Fibroblast of villous mesenchyme (primary cell): ENCODE measurements at places on chromosomes 5 and 9.

DNA sequence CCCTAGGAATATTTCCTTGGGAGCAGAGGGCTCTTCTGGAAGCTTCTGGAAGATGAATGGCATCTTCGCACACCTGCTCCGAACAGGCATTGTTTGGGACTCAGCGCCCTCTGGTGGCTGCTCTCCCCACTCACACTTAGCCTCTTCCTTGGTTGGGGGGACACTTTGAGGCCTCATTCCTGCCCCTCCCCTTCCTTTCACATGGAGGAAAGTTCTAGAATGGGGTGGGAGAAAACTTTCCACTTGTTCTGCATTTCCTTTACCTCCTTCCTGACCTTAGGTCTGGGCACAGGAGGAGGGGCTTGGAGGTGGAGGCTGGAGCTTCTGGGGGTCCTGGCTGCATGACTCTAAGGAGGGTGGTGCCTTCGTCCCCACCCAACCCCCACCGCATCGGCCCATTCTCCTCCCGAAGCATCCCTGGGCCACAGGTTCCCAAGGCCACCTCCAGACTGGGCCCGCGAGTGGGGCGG lies 19.3 kb upstream of the SMIM32 start:
- peak; percentile 47 for DNase-seq

DNA sequence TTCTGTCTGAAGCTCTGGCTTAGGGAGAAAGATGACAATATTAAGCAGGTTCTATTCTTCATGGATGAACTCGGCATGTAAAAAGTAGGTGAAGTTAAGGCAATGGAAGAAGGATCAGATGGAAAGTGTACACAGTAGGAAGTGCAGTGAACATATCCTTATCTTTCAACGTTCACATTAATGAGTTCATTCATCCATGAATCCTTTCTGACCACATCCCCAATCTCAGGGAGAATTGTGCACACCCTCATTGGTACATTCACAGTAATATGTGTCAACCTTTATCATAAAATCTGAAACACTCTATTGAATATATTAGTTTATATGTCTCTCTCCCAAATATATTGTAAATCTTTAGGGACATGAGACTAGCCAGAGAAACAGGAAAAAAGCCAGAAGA lies 5.5 kb downstream of the GIN1 start:
- no peak for DNase-seq

DNA sequence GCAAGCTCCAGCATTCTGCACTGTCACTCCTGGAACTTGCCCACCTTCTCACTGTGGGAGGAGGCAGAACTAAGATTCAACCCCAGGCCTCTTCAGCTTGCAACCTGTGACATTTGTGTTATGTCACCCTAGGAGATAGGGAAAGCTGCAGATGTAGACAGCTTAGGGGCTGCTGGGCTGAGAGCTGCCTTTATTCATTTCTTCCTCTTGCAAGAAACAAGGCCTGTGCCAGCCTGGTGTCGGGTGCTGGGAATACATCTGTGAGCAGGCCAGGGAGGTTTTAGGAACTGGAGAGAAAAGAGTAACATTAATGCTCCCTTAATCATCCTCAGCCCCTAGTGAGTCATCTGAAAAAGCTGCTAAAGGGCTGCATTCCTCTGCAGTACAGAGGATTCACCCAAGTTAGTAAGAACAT lies 101.8 kb downstream of the FGF18 start:
- DNase-seq = peak; percentile 80

GRCh38 chr5:34586117-34586885 lies 69.8 kb upstream of the RAI14 start:
- peak; percentile 93 for DNase-seq

DNA sequence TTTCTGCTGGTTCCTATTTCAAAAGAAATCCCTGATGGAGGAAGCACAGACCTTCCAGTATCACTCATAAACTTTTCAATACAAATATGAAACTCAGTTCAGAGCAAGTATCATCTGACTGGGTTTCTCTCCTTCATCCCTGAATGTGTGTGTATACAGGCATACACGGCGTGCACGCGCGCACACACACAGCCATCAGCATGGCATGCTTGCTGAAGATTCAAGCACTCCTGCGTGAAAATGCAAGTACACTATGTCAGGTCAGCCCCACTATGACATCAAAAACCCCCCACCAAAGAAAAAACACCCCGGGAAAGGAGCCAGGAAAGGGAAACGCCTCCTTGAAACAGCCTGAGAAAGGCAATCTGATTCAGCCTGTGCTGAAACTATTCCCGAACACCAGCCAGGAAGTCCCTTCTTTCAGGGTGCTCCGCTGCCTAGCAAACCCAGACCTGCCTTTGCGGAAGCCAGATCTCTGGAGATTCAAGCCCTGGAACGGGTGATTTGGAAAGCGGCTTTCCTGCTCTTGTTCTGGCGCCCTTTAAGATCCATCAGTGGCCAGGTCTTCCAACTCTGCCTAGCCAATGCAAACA lies 831 bp downstream of the KLHL3 start:
- peak; percentile 36 for DNase-seq

DNA sequence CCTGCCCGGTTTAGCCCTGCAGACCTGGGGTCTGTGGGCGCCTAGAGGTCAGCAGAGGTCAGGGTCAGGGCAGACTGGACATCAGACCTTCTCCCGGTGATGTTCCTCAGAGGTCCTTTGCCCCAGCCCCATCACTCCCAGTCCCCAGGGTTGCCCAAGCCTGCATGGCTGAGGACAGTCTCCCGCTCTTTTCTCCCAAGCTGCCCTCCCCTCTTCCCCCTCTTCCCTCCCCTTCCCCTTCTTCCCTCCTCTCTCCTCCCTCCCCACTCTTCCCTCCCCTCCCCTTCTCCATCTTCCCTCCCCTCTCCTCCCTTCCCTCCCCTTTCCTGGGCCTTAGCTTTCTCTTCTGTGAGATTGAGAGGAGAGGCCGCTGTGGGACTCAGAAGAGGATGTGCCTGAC lies 10.4 kb downstream of the LHX3 start:
- no peak for DNase-seq

GRCh38 chr9:126965077-126965476 lies 50.5 kb downstream of the RALGPS1 start:
- no peak for DNase-seq

DNA sequence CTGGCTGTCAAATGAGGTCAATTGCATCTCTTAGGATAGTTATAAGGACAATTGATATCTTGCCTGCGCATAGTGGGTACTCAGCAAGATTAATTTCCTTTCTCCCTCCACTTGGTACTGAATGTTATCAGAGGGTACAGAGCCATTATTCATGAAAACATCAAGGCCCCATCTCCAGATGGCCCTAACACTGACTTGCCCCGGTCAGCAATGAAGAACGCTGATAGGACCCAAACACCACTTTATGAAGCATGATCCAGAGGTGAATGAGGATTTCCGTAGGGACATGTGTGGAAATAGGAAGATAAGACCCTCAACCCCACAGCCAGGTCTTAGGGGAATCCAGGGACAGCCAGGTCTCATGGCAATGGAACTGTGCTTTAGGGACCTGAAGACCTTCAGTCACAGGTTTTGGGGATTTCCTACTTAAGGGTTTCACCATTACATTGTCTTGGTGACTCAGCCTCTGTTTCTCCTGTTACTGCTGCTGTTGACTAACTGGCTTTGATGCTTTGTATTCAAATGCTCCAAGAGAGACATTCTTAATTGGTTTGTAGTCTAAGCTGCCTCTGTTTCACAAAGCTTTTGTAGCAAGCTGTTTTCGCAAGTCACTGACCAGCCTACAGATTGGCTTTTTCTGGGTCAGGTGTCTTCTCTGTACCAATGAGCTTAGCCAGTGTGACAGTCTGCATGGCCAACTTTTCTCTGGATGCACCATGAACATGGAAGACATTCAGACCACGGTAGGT lies 35.3 kb upstream of the IQGAP2 start:
- no peak for DNase-seq

DNA sequence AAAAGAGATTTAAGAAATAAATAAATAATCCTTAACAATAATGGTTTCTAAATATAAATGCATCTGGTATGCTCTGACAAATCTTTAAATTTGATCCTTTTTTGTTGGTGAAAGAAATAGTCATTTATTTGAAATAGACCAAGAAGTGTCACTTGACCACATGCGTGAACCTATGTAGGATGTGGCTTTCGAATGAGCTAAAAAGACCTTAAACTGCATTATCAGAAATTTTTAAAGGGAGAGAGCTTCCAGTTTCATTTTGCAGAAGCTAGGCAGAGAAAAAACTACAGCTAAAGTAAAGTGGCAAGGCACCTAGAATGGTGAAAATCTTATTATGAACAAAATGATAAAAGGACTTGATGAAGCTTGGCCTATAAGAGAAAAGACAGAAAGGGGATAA lies 309.2 kb upstream of the EFNA5 start:
- no peak for DNase-seq

DNA sequence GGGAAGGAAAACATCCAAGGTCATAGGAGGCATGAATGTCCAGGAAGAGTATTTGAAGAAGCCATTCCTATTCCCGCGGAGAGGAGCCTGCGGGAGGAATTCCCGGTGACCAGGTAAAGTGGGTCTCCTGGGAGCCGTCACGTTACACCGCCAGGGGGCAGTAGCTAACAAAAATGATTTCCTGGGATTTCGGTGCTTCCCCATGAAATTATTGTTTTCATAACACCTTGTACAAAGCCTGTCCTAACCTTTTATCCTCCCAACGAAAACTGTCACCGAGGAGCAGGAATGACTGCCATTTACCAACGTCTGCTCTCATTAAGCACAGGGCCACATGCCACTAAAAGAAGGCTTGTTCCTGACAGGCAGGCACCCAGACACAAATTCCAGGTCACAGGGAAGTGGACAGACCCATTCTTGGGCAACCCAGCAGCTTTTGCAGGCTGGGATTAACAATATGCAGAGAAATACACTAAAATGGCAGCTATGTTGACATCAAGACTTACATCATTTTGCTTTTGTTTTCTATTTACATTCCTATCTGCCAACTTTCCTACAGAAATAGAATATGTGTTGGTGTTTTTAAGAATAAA lies 41.2 kb upstream of the CTSL start:
- peak; percentile 52 for DNase-seq

GRCh38 chr9:133268335-133269056 lies 6.5 kb downstream of the ABO start:
- DNase-seq = no peak

DNA sequence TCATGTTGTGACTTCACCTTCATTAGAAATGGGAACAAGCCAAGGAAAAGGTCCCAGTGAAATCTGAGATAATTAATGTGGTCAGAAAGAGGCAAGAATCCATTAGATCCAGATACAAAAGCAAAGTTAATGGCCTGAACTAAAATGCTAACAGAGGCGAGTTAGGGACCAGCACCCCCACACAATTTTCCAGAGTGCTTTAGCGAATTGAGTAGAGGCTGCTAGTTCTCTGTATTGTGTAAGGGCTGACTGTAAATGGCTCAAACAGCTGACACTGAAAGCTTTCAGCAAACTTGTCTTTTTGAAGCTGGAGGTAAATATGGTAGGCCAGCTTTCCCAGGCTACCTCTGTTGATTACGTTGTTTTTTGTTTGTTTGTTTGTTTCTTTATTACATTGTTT lies 75.5 kb downstream of the CSNK1A1 start:
- DNase-seq = no peak

GRCh38 chr9:134356496-134357470 lies 30.5 kb downstream of the RXRA start:
- peak; percentile 55 for DNase-seq

- no peak for DNase-seq
These were observed 67.4 kb downstream of the ROR2 start for GRCh38 chr9:91882627-91883026.

GRCh38 chr5:177427211-177427822 lies 841 bp downstream of the GRK6 start:
- DNase-seq = peak; percentile 20

GRCh38 chr9:134381671-134382516 lies 55.6 kb downstream of the RXRA start:
- no peak for DNase-seq

DNA sequence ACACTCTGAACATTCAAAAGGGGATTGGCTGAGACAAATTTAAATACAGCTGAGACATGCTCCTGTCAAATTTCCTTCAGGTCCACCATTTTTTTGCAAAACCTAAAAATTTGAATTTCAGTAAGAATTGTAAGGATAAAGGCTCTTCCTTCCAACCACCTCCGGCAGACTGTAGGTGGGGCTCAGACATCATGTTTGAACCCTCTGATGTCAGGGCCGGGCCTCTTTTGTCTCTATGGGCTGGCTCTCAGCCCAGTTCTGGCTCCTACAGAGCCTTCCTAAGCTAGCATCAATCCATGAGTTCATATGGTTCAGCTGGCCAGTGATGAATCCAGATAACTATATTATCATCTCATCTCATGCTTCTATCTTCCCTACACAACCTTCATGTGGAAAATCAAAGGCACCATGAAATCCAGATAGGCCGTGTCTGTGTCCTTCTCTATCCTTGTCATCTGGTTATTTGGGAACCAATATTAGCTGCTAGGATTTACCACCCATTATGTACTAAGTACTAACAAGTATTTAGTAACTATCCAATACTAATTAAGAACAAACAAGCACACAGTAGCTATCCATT lies 44.2 kb downstream of the NIPSNAP3B start:
- no peak for DNase-seq

GRCh38 chr9:95409650-95410426 lies 92.3 kb upstream of the FANCC start:
- peak; percentile 97 for DNase-seq

DNA sequence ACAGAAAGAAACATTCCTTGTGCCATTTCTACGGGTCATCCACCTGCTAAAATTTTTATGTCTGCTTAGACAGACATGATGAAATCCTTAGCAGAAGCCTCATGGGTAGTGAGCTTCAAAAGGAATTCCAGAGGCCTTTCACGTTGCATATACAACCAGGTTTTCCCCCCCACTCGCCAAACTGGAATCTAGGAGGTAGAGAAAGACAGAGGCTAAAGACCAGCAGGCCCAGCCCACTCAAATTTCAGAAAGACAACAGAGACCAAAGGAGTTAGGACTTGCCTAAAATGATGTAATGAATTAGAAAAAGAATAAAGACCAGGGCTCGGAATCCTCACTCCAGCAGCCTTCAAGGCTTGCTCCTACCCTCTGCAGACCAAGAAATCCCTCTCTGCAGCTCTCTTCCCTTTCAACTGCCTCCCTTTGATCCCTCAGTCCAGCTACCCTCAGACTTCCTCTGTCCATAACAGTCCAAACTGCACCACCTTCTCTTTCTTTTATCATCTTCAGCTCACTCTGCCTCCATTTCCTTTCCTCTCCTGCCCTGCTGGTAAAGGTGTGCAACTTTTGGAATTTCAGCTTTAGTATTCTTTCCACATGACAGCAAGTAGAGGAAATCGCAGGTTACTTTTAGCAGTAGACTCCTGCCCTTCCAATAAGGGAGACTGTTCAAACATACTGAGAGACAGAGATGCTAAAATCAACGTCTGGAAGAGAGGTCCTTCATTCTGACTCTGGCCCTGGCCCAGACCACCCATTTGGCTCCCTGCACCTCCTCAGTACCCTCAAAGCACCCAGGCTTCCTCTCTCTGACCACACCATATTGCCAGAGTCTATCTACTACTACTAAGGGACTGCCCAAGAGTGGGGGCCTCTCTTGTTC lies 8.9 kb downstream of the B4GALT1 start:
- peak; percentile 25 for DNase-seq

- peak; percentile 87 for DNase-seq
These were observed 64.8 kb downstream of the COL27A1 start for GRCh38 chr9:114220061-114220541.

DNA sequence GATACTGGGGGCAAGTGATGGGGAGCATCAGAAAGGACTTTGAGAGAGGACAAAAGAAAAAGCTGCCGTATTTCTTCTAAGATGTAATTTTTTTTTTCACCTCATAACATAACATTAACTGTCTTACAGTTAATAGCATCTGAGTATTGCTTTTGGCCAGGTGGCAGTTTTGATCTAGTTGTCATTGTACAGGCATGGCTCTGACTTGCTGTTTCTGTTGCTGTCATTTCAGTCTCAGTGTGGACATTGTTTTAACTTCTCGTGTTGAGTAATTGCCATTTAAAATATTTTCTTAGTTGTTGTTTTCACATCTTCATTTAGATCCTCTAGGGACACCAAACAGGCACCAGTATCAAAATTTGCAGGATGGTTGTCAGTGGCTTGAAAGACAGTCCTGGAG lies 12.4 kb downstream of the SMAD5 start:
- no peak for DNase-seq
